ENCODE measurements at places on chromosomes 3 and 15. TPM values are rescaled to one million over a fixed set of nuclear protein-coding genes. Genes with fewer than 3 reads are reported as not detected.

- H3K27ac ChIP-seq = no peak overlapping the region
- no peaks in the 10 kb centered on the region for H3K4me1 ChIP-seq
- no peak for DNase-seq
- H3K4me3 ChIP-seq = no peak overlapping the region
- H3K27me3 ChIP-seq = peaks cover 6% of the 10 kb centered on the region
Measured at GRCh38 chr3:126416943-126417342, 22.2 kb downstream of the CFAP100 start.

- H3K4me1 ChIP-seq = peaks cover 3% of the 10 kb centered on the region
- DNase-seq = no peak
- no peak overlapping the region for H3K4me3 ChIP-seq
- H3K36me3 ChIP-seq = no peaks in the 10 kb centered on the region
- peaks cover 4% of the 10 kb centered on the region for H3K27me3 ChIP-seq
Measured at GRCh38 chr3:9213019-9213634, 36.3 kb downstream of the SRGAP3 start.

DNA sequence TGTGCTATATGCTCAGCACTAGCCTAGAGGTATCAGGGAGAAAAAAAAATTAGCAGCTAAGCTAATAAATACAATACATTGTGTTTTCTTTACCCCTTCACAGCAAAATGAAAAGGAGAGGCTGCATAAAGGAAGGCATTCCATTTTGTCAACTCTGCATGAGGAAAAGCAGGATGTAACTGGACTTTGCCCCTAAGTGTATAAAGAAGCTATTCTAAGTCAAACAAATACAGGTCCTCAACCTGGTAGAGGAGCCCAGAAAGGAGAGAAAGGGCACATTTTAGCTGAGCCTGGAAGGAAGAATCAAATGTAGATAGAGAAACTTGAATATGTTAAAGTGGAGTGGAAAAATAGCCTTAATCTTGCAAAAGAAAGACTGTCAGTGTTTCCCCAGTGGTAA lies 89.0 kb upstream of the SPRED1 start:
- H3K36me3 ChIP-seq = no peaks in the 10 kb centered on the region
- no peak overlapping the region for H3K27ac ChIP-seq
- DNase-seq = no peak
- H3K4me3 ChIP-seq = no peak overlapping the region
- no peaks in the 10 kb centered on the region for H3K4me1 ChIP-seq
- H3K27me3 ChIP-seq = peaks cover 10% of the 10 kb centered on the region

DNA sequence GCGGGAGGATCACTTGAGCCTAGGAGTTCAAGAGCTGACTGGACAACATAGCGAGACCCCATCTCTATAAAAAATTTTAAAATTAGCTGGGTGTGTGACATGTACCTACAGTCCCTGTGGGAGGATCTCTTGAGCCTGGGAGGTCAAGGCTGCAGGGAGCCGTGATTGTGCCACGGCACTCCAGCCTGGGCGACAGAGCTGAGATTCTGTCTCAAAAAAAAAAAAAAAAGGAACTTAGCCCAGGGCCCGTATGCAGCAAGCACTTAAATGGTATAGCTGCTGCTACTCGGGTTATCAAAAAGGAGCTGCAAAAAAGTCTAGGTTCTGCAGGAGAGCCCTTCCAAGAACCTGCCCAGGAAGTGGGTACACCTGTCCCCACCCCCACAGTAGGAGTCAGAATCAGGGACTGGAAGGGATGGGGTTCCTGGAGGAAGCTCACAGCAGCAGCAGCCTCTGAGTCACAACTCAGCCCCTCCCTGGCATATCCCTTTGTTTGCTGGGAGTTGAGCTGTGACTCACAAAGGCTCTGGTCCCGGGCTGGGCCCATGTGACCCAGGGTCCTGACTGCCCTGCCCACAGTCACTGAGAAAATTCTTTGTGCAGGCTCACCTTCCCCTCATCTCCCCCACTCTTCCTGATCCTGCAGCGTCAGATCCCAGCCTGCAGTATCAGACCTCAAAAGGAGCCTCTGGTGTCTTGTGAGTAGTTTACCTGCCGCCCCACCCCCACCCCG lies at the start of gene SPATA12:
SPATA12 (plus strand) TSS at position 576 of the 733 bp plus-strand sequence. CDS start 13,031 bp downstream, outside the sequence.
- peak within 1 kb of the TSS; percentile 53 for H3K27ac ChIP-seq
- no peak within 1 kb of the TSS for H3K4me3 ChIP-seq
- H3K4me1 ChIP-seq = peaks cover 7% of the 10 kb centered on the region
- H3K36me3 ChIP-seq = no peaks in the 10 kb centered on the region
- no peaks in the 10 kb centered on the region for H3K27me3 ChIP-seq
- no peak for DNase-seq

DNA sequence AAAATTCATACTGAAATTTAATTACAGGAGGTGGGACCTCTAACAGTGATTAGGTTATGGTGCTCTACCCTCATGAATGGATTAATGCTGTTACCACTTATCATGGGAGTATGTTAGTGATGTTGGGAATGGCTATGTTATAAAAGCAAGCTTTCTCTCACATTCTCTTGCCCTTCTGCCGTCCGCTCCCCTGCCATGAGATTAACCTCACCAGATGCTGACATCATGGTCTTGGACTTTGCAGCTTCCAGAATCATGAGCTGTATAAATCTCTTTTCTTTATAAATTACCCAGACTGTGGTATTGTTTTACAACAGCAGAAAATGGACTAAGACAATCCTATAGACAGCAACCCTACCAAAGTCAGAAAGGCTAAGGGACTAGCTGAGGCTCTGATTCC lies 884.8 kb downstream of the FHIT start:
- H3K27me3 ChIP-seq = no peaks in the 10 kb centered on the region
- H3K4me3 ChIP-seq = no peak overlapping the region
- no peak overlapping the region for H3K27ac ChIP-seq
- H3K4me1 ChIP-seq = peaks cover 18% of the 10 kb centered on the region
- DNase-seq = no peak

- no peaks in the 10 kb centered on the region for H3K36me3 ChIP-seq
- DNase-seq = no peak
- peaks cover 45% of the 10 kb centered on the region for H3K27me3 ChIP-seq
- H3K4me3 ChIP-seq = no peak overlapping the region
- H3K27ac ChIP-seq = no peak overlapping the region
Measured at GRCh38 chr3:115676336-115676735, 53.0 kb downstream of the GAP43 start.

- H3K27ac ChIP-seq = peak overlapping the region; percentile 9
- peaks cover 28% of the 10 kb centered on the region for H3K4me1 ChIP-seq
- DNase-seq = peak; percentile 70
- H3K36me3 ChIP-seq = no peaks in the 10 kb centered on the region
Measured at GRCh38 chr3:119582178-119582577, 2.9 kb downstream of the ADPRH start.

DNA sequence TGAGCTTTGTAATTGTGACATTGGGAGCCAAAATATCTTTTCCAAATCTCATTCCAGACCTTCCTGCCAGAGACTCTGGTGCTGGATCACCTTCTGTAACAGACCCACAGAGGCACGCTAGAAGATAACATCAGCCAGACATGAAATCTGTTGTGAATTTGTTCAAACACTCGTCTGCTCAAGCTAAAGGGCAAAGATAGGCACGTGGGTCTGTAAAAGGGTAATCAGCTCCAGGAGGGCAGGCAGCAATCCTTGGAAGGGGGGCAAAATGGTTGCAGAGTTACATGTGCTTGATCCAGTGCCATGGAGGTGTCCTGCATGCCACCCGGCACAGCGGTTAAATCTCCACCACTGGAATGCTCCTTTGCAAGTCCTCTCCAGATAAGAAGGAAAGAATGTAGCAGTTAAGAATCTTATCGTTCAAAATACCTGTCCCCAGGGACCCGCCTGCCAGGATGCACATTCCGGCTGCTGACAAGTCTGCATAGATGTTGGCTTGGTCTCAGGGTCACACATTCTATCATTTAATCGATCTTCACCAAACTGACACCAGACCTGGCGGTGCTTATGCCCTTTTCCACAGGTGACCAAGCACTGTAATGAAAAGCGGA lies 74.8 kb downstream of the ADAMTS9 start:
- H3K27ac ChIP-seq = no peak overlapping the region
- H3K27me3 ChIP-seq = no peaks in the 10 kb centered on the region
- no peak for DNase-seq
- H3K36me3 ChIP-seq = no peaks in the 10 kb centered on the region
- H3K4me1 ChIP-seq = no peaks in the 10 kb centered on the region
- H3K4me3 ChIP-seq = no peak overlapping the region

Gene SUCNR1
- total RNA-seq = not detected

Gene CLDN11
- total RNA-seq = not detected

Gene VPS33B
- total RNA-seq = 18.9 TPM
